ENCODE measurements at places on chromosomes 4 and X.

DNA sequence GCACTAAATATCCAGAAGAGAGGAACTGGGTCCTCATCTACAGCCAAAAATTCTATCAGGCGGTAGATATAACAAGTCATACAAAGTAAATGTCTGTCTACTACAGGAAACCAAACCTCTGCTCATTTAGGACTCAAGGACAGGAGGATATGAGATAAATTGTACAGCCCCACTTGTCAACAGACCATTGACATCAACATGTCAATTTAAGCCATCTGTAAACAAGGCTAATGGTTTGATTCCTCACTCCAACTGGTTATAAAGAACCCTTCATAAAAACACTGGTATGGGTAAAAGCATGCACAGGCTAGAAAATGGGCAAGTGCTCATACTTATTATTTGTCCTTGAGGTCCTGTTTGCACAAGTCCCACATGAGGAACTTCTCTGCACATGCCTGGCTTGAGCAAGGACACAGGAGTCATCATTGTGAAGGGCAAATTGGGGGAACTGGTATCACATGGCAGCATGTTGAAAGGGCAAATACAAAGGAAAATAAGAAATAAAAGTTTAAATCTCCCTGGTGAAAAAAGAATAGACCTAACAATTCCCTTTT lies 13.2 kb downstream of the RTL8B start:
- DNase-seq, result no peak

DNA sequence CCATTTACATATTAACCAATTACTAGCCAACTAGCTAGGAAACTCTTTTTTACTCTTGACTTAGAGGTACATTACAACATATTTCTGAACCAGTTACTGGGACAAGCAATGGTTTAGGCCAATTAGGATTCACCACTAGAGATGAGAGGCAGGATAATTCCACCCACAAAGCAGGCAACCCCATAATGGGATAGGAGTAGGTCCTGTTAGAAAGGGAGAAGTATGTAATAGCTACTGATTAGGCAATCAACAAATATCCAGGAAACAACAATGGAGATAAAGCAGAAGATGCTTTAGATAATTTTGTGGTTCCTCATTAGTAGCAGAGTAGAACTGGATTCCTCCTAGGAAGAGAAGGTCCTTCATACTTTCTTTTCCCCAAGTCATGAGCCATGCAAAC lies 173.8 kb upstream of the GLRA2 start:
- no peak for DNase-seq

GRCh38 chr4:132918096-132918495 lies 231.0 kb upstream of the PCDH10 start:
- no peak for DNase-seq

- no peak for DNase-seq
Observed at GRCh38 chrX:13511944-13512330, 57.5 kb upstream of the EGFL6 start.

DNA sequence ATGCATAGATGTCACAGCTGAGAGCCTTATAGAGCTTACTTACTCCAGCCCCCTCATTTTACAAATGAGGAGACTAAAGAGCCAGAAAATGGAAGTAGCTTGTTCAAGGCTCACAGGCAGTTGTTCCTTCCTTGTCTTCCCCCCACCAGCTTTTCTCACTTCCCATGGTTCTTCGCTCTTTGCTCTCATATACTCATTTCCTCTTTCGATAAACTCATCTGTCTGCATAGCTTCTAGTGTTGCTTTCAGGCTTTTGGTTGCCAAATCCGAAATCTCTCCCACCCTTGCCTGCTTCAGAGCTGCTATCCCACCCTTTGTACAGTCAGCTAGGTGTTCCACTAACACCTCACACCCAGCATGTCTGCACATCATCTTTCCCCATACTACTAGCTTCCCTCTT lies 25.0 kb upstream of the GJB1 start:
- DNase-seq, result no peak

- no peak for DNase-seq
Observed at GRCh38 chr4:189232274-189232673, 708.4 kb upstream of the FRG1 start.

GRCh38 chr4:85672959-85673358 lies 198.0 kb downstream of the ARHGAP24 start:
- DNase-seq, result no peak

DNA sequence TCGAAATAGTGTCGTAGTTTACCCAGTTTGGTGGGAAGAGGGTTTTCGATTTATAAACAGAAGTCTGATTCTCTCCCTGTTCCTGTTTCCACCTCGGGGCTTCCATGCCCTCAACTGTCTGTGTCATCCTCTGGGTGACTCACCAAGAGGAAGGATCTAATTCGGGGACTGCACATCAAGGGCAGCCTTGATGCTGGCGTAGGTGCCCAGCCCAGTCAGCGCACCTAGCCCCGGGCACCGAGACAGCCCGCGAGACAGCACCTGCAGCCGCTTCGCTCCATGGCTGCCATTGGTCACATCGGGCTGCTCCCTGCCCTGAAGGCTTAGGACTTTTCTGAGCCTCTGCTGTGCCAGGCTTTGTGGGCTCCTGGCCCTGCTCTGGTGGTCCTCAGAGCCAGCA lies 7.7 kb downstream of the ABCD1 start:
- DNase-seq, result no peak

GRCh38 chr4:87982036-87982435 lies 6.5 kb downstream of the SPP1 start:
- DNase-seq, result no peak

- DNase-seq, result no peak
Observed at GRCh38 chrX:28311466-28311865, 275.8 kb upstream of the IL1RAPL1 start.

DNA sequence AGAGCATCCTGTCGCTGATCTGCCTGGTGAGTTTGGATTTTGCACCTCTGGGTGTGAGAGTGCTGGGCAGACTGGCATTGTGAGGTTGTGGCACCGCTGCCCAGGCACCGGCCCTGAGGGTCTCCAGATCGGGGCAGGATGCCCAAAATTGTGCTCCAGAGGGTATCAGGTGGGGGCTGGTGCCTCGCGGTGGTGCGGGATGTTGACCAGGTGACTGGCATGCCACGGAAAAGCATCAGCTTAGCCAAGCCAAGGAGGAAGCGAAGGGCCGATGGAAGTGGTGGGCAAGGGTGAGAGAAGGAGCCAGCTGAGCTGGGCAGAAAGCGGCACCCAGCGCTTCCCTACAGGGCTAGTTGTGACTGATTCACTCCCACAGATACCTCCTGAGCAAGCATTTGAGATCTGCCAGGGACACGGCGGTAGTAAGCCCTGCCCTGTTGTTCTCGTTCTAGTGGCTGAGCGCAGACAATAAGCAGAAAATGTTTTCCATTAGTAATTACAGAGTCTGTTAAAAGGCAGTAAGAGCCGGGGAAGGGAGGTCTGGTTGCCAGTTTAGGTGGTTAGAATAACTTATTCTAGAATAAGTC lies 809 bp downstream of the ZFP92 start:
- no peak for DNase-seq

- no peak for DNase-seq
Observed at GRCh38 chr4:77155631-77156452, 1.2 kb upstream of the CCNG2 start.

GRCh38 chr4:107317611-107318010 lies 281.5 kb upstream of the DKK2 start:
- no peak for DNase-seq

GRCh38 chr4:132214519-132214918 lies 934.6 kb upstream of the PCDH10 start:
- DNase-seq, result no peak

DNA sequence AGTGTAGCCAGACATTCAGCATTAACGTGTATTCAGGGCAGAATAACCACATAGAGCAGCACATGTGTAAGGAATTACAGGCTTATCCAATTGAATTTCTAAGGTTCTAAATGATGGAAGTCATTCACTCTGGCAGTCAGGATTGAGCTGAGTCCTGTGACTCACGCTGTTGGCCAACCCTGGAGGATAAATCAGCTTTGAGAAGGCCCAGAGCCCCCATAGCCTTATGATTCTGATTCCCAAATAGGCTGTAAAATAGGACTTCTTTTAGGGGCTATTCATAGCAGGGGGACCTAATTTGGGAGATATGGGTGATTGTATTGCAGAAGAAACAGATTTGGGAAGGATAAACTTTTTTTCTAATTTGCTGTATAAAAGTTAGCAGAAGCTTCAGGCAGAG lies 8.1 kb upstream of the HPF1 start:
- no peak for DNase-seq

DNA sequence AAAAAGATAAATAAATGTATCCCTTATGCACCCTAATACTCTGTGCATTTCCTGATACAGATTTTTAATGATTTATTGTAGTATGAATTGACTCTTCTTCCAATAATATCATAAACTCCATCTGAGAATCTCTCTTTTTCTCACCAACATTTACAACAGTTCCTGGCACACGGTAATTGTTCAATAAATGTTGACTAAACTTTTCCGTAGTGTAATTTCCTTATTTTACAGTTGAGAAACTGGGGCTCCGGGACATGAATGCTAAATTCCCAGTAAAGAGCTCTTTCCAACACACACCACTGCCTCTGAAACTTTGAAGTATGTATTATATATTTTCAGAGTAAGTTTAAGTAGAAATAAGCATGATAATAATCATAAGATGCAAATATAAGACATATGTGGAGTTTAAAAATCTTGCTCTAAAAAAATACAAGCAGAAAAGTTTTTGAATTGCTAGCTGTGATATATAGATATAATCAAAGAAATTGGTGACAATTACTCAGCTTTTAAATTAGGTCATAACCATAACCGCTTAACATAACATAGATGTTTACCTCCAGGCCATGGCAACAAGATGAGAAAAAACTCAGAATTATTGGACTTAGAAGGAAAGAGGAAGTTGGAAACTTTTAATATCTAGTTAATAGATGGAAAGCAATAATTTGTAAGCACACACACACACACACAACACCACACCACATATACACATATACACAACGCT lies 28.2 kb upstream of the ANTXR2 start:
- no peak for DNase-seq

DNA sequence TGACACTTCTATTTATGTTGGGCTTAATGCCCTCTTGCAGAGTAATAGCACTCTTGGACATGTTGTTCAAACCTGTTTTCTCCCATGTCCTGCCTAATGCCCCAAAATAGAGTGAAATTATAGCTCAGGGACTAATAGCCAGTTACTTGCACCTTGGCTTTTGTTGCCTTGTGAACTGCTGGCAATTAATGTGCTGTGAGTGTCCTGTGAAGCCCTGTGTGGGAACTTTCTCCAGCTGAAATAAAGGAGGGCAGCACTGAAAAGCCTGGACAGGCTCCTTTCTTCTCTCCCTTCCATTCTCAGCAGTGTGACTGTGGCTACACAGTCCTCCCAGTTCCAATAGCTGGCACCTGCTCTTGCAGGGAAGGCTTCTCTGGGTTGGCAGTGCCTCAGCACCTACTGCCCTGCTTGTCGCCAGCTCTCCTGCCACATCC lies 72.4 kb downstream of the DCLK2 start:
- DNase-seq, result peak; percentile 18

DNA sequence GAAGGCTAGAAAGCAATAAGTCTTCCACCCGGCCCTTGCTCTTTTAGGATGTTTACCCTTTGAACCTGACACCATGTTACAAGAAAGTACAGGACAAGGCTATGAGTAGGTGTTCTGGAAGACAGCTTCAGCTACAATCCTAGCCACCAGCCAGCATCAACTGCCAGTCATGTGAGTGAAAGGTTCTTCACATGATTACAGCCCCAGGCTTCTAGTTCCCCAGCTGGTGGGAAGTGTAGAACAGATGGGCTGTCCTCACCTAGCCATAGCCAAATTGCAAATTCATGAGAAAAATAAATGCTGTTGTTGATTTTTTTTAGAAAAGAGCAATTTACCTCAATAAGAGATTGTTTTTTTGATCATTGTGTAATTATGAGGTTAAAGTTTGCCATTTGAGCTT lies 60.8 kb downstream of the GRXCR1 start:
- no peak for DNase-seq

DNA sequence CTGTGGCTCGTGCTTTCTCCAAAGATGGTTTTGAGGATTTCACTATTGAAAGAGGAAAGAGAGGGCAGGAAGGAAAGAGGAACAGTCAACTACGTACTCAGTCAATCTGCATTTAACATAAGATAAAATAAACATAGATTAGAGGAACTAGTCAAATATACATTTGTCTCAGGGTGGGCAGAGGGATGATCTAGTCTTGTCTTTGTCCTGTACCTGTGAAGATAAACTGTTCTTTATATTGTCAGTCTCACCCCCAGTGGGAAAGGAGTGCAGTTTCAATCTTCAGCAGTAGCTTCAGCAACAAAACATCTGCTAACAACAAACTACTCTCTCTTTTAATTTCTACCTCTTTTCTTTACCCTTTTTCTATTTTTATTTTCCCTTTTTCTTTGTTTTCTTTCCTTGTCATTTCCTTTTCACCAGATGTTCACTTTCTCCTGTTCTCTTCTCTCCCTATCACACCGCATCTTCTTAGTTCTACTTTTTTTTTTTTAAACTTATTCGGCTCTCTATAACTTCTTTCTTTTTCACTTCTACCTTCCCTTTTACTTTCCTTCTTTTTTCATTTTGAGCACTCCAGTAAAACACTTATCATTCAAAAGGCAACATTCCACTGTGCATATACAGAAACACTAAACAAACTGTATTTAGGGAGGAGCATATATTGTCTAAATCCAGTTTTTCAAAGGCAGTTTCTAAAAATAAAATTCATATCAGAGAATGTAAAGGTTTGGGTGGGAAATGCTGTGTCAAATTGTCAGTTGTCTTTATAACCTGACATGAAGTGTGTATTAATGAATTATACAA lies 51.4 kb upstream of the GUCY1A1 start:
- DNase-seq, result no peak

DNA sequence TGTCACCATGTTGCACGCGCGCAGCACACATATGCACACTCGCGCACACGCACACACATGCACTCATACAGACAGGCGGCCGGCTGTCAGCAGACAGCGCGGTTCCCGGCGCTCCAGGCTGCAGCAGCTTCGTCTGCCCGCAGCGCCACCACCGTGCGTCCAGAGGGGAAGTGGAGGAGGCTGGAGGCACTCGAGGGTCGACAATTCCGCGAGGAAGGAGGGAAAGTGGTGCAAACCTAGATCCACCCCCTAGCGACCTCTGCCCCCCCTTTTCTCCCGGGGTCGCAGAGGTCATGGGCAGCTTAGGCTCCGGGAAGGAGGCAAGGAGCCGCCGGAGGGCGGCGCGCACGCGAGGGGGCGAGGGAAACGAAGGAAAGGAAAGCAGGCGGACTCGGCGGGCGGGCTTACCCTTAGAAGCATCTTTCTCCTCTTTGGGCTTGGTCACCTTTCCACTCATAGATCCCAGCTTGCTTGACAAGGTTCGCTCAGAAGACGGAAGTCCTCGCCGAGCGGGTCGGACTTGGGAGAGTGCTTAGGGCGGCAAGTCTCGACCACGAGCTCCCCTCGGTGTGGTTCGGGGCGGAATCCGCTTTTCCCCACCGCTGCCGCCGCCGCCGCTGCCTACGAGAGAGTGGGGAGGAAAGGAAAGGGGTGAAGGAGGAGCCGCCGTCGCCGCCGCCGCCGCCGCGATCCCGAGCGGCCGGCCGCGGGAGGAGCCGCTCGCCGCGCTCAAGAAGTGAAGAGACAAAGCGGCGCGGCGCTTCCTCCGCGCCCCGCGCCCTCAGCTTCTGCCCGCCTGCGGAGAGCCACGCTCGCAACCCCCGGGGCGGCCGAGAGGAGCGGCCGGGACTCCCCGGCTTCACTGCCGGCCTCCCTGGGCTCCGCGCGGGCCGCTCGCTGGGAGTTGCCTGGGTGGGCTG lies 326.6 kb upstream of the F9 start:
- DNase-seq, result no peak

GRCh38 chr4:74202062-74202586 lies 44.2 kb downstream of the MTHFD2L start:
- DNase-seq, result no peak

GRCh38 chrX:155148724-155149537 lies 67.3 kb upstream of the VBP1 start:
- no peak for DNase-seq

- DNase-seq, result no peak
Observed at GRCh38 chr4:25749150-25749794, 93.6 kb downstream of the SLC34A2 start.
